ENCODE measurements at places on chromosomes 5 and 9.

DNA sequence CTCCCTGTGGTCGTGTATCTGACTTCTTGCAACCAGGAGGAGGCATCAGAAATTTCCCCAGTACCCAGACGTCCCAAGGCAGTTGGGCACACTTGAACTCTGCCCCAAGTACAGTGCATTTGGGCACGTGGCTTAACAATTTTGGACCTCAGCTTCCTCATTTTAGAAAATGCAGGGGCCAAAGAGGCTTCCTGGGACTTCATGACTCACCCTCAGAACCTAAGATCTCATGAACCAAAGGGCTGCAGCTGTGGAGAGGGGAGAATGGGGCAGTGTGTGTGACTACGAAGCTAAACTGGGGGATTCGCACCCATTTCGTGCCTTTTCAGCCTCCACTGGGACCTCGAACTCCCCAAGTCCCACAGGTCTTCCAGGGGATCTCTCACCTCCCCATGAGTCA, 59.2 kb downstream of the SYK start:
- DNase-seq = no peak

DNA sequence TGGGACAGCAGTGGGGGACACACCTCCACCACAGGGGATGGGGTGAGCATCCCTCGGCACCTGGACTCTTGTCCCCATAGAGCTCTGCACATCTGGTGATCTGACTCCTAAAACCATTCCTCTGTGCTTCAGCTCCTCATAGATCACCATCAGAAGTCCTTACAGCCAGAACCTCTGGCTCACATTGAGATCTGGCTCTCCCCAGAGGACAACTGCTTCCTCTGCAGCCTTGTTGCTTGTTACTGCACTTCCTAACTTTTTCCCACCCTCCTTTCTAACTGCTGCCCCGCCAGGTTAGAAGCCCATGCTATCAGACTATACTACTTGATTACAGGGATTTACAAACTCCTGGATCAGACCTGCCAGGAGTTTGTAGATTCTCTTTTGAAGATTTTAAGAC, 64.5 kb downstream of the ARSB start:
- DNase-seq = no peak

DNA sequence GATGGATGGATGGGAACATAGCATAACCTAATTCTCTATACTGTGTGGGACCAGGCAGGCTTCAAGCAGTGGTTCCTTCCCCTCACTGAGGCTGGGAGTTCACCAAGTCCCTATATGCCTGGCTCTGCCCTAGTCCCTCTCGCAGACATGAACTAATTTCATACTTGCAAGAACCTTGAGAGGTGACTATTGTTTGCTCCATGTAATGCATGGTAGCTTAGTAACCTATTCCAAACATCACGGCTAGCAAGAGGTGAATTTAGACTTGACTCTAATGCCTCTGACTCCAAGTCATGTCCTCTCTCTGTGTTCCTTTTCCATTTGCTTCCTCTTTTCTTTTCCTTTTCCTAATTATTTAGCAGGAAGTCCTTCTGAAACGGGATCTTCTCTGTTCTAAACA, 25.9 kb upstream of the ERMP1 start:
- no peak for DNase-seq

DNA sequence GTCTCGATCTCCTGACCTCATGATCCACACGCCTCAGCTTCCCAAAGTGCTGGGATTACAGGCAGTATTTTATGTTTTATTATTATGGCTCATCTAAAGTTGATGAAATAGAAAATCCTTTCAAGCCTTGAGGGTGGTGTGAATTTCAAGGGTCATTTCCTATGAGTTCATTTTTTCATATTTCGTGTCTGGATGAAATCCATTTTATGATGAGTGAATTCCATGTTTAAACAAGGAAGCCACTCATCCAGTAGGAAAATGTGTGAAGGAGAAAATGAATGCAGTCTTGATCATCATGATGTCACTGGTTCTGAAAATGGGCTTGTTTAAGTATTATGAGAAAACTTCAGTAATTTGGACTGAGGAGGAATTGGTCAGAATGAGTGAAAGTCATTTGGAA, 74.6 kb upstream of the ZSWIM6 start:
- DNase-seq = no peak

GRCh38 chr9:78320875-78321496, 24.1 kb downstream of the PSAT1 start:
- DNase-seq = no peak

GRCh38 chr5:1907616-1908015, 24.9 kb upstream of the IRX4 start:
- no peak for DNase-seq

- no peak for DNase-seq
Observed at GRCh38 chr9:126391713-126392661, 65.4 kb downstream of the MVB12B start.

GRCh38 chr5:18491349-18491748, 857.1 kb downstream of the TAF11L14 start:
- no peak for DNase-seq
